ENCODE measurements at places on chromosomes 11 and 22. TPM values are rescaled to one million over a fixed set of nuclear protein-coding genes. Genes with fewer than 3 reads are reported as not detected.

Gene CNGA4
- not detected for total RNA-seq

Gene YPEL1
- 9.1 TPM for total RNA-seq

Gene OR8D4
- not detected for total RNA-seq

Gene HPS4
- total RNA-seq = 20.5 TPM

Gene MALAT1
- total RNA-seq = 16,103 TPM

Gene CBX6
- 97.2 TPM for total RNA-seq

Gene DDIAS
- 0.49 TPM for total RNA-seq

Gene ACR
- total RNA-seq = 1.6 TPM

Gene CRYBB2
- not detected for total RNA-seq

Gene MLC1
- 0.39 TPM for total RNA-seq

Gene CD3E
- total RNA-seq = 5.2 TPM

Data from aorta (tissue), 5 donors.